ENCODE measurements at places on chromosomes 7 and 10. TPM values are rescaled to one million over a fixed set of nuclear protein-coding genes. Genes with fewer than 3 reads are reported as not detected.

DNA sequence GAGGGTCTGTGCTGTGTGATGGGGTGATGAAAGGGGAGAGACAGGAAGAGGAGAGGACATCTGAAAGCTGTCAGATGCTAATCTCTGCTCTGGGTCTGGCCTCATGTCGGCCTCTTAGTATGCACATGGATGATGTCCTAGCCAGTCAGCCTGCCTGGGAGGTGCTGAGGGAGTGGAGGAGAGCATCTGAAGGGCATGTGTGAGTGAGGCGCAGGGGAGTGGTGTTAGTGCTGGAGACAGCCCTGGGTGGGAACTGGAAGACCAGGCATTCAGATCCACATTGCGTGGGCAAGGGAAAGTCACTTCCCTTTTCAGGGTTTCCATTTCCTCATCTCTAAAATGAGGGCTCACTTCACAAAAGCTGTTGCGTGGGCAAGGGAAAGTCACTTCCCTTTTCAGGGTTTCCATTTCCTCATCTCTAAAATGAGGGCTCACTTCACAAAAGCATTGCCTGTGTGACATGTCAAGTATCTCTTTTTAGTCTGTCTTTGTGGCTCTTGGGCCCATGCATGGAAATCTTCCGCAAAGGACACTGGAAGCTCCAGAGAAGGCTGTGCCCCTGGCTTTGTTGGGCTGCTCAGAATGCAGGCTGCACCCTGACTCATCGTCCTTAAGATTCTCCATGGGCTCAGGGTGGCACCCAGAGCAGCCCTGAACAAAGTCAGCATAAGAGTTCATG lies 10.0 kb downstream of the SFTPD start:
- no peak for DNase-seq

The BHLHA15 gene
- total RNA-seq = 24.6 TPM

DNA sequence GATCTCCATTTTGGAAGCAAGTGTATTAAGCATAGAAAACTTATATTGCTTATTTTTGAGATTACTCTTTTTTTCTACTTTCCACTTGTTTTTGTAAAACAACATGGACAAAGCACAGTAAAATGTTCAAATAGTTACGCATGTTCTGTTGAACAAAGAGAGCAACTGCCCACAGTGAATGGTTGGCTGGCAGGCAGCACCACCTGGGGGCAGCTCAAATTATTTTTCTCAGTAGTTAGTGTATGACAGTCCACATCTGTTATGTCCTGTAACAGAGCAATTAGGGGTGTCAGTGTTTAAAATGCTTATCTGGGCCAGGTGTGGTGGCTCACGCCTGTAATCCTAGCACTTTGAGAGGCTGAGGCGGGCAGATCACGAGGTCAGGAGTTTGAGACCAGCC lies 46.1 kb upstream of the CACUL1 start:
- DNase-seq = peak; percentile 24

DNA sequence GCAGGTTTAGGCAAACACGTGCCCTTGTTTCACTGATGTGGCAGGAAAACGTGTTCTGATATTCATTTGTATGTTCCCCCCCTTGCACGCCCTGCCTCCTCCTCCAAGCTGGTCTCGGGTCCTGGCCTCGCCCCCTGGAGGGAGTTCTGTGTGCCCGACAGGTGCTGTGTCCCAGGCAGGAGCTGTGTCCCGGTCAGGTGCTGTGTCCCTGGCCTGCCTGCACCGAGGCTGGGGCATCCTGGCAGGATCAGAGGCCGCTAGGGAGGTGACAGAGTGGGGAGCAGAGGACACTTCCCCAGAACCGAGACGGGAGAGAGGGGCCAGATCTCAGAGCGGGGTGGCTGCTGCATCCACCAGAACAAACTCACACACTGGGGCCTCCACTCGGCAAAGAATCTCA lies 45.3 kb downstream of the PRKAG2 start:
- no peak for DNase-seq

- no peak for DNase-seq
Measured at GRCh38 chr7:151416941-151417315, 7.1 kb upstream of the WDR86 start.

The CELF2 gene
- 19.2 TPM for total RNA-seq

The CYP2W1 gene
- 4.0 TPM for total RNA-seq

DNA sequence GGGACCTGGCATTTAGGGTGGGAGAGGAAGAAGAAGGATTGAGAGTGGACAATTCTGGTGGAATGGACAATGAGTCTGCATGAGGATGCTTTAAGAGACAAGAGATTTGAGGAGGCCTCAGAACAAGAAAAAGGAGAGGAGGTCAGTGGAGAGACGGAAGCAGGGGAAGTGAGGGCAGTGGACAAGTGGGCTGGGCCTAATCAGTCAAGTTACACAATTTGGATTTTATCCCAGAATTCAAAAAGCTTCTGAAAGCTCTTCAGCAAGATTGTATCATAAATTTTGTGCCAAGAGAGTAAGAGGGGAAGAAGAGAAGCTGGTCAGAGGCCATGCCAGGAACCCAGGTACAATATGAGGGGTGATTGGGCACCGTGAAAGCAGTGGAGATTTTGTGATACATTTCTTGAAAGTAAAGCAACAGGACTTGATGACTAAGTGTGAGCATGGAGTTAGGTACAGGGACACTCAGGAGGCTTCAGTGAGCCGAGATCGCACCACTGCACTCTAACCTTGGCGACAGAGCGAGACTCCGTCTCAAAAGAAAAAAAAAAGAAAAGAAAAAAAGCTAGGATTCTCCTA lies 19.3 kb upstream of the TSPAN13 start:
- no peak for DNase-seq

DNA sequence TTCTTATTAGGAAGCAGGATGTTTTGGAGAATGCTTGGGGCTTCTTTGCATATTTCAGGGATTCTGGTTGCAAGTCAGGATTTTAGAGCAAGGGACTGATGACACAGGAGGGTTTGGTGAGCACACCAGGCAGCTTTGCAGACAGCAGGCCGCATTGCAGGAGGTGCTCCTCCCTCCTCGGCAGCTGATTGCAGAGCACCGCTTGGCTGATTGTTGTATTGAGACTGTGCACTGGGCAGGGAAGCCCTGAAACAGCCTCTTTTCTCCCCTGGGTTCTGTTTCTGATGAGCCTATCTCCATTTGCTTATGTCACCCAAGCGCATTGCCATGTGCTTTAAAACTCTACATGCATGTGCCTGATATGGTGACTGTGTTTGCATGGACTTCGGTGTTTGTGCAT lies 769.6 kb downstream of the GRID1 start:
- DNase-seq = no peak

- DNase-seq = no peak
Measured at GRCh38 chr10:29443745-29444523, 155.1 kb downstream of the LYZL1 start.

- DNase-seq = no peak
Measured at GRCh38 chr10:48681740-48682139, 2.9 kb upstream of the WDFY4 start.

The MRPS17 gene
- 5.8 TPM for total RNA-seq

The CYP26A1 gene
- total RNA-seq = not detected

The PRPS1L1 gene
- total RNA-seq = 2.7 TPM

The CREB5 gene
- total RNA-seq = 0.46 TPM

DNA sequence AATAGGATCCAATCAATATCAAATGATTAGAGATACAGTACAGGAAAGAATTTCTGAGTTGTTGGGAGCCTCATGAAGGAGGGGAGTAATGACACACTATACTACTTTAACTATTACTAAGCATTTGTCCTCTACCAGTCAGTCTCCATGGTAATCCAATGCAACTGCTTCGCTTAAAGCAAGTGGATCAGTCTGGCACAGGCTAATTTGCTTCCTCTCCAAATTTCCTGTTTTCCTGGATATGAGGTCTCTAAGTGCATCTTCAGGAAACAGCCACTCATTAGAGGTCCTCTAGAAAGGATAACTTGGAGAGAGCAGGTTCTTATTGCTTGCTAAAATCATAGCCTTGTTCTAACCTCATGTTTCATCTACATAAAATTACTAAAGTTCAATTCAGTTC lies 8.4 kb upstream of the SEPTIN7 start:
- no peak for DNase-seq

DNA sequence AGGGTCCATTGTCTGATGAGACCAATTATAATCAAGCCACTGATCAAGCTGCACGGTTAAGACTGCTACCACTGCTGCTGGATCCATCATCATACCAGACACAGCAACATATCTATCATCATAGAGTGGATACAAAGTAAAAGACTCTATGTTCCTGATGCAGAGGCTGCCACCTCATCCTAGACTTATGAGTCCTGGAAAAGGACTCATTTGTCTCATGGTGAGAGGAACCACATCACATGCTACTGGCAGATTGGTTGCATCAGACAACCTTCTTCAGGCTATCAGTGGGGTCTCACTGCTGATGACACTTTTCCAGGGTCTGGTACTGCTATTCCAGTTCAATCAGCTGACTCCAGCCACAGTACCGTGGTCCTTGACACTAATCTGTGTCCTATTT lies 79.0 kb downstream of the ABI1 start:
- no peak for DNase-seq

- no peak for DNase-seq
Measured at GRCh38 chr10:12471135-12471534, 121.8 kb downstream of the CAMK1D start.

The C7orf25 gene
- 20.8 TPM for total RNA-seq

The BICC1 gene
- 5.1 TPM for total RNA-seq

- no peak for DNase-seq
Measured at GRCh38 chr10:97896756-97897358, 47.2 kb downstream of the GOLGA7B start.

The NEBL gene
- 22.5 TPM for total RNA-seq

- DNase-seq = no peak
Measured at GRCh38 chr10:80583685-80584084, 46.0 kb downstream of the SH2D4B start.

DNA sequence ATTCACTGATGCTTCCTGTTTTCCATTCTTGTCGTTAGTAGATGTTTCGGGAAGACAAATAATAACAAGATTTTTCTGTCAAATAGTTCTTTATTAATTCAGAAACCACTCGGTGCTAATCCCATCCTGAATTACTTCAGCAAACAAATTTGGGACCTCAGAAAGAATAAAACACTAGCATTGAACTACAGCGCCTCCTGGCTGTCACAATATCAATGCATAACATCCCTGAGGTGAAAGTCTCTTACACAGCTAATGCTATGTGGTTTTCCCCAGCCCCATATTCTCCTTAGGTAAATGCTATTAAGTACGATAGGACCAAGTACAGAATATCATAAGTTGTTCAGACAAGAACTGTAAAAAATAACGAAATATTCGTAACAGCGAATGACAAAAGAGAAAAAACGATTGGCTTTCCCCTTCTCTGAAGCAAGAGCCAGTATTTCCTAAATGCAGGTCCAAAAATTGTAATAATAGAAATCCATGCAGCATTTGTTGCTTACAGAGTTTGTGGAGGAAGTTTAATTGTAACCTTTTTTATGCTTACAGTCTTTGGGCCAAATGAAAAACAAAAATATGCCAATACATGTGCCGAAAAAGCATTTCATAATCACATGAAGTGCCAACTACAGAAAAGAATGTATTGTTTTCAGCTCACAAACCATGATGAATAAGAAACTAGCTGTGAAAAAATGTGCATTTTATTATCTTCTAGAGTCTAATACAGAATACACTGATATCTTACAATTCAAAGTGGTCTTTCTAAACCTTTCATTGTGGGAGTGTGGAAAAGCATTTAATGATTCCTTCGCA lies 47.3 kb downstream of the MYPN start:
- peak; percentile 54 for DNase-seq

The HTR7 gene
- total RNA-seq = 0.77 TPM

DNA sequence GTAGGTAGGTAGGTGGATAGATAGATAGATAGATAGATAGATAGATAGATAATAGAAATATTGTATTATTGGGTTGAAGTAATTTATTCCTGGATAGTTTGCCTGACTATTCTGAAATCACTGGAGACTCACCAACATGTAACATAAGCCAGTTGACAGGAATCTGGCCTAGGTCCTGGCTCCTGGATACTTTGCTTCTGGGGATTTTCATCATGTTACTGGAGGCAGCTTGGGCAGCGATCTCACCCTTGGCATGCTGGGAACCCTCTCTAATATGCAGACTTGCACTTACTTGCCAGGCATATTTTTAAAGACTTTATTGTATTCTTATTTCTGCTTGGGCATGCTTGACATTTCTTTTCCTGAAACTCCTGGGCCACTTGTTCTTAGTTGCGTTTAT lies 709.1 kb upstream of the FZD8 start:
- peak; percentile 4 for DNase-seq

- no peak for DNase-seq
Measured at GRCh38 chr7:154364170-154364569, 312.0 kb downstream of the DPP6 start.

DNA sequence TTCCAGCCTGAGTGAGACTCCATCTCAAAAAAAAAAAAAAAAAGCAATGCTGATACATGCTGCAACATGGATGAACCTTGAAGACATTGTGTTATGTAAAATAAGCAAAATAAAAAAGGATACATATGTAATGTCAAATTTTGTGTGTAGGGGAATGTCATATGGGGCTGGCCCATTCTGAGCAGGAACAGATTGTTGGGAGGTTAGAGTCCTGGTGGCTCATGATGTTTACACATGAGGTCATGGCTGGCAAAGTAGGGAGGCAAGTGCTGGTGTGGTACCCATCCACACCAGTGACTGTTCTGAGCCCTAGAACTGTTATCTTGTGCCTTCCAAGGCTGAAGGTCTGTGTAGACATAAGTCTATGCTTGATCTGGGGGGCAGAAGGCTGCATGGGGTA lies 37.6 kb downstream of the ZNF92 start:
- no peak for DNase-seq

The UPK3BL1 gene
- total RNA-seq = 125 TPM

GRCh38 chr10:113802997-113803396 lies 50.9 kb downstream of the DCLRE1A start:
- no peak for DNase-seq

The VGF gene
- total RNA-seq = 0.14 TPM

The HUS1 gene
- 43.1 TPM for total RNA-seq

The RPS24 gene
- total RNA-seq = 2,580 TPM

DNA sequence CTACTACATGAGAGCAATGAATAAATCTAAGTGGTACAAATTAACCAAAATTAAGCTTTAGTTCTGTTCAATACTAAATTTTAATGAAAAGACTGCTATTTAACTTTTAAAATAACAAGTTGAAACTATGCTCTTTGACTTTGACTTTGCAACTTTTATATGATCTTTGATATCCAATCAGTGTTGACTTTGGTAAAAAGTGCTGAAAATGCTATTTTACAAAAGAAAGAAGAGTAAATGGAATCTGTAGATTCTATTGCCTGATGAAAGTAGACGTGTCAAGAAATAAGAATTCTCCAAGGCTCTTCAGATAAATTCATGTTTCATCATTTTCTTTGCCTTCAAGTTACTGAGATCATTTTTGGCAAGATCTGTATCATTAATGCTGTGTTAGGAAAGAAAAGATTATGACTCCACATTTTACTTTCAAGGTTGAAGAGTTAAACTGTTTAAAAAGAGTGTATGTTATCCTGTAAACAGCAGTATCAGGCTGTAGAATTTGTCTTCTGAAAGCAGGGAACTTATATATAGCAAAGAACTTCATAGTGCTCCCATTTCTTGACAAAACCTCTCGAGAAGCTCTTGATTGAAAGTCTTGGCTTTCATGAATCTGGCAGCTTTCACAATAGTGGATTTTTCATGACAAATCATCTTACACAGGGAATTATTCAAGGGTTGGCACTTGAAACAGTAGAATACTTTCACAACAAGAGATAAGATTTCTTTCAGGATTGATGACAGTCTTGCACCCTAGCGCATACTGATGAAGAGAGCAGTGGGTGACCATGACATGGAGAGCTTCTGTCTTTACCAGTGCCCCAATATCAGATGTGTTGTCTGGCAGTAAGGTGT lies 72.1 kb downstream of the PTEN start:
- no peak for DNase-seq

The SPOCK2 gene
- total RNA-seq = 5.1 TPM
